ENCODE measurements at places on chromosomes 12 and 14. TPM values are rescaled to one million over a fixed set of nuclear protein-coding genes. Genes with fewer than 3 reads are reported as not detected.

The GYS2 gene
- polyA plus RNA-seq, result not detected

The METTL3 gene
- 8.6 TPM for polyA plus RNA-seq

The DHRS2 gene
- polyA plus RNA-seq, result 0.18 TPM

The BEST3 gene
- polyA plus RNA-seq, result not detected

The NRIP2 gene
- polyA plus RNA-seq, result 1.8 TPM

Measured in aorta (tissue), 5 donors.